NCI-H187 (cell line): ENCODE measurements at places on chromosomes 7 and 10.

DNA sequence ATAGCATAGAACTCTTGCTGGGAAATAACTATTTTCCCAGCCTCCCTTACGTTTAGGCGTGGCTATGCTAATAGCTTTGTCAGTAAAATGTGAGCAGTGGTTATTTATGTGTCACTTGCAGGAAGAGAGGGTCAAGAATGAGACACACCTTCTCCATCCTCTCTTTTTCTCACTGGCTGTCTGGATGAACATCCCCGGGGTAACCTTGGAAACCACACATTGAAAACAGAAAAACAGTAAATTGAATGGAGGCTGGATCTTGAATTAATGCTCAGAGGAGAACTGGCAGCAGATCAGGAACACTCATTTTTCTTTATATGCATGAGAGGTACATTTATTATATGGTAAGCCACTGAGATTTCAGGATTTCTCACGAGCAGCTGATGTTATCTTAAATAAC is 127.6 kb downstream of the DNAJB9 start:
- DNase-seq, result no peak

DNA sequence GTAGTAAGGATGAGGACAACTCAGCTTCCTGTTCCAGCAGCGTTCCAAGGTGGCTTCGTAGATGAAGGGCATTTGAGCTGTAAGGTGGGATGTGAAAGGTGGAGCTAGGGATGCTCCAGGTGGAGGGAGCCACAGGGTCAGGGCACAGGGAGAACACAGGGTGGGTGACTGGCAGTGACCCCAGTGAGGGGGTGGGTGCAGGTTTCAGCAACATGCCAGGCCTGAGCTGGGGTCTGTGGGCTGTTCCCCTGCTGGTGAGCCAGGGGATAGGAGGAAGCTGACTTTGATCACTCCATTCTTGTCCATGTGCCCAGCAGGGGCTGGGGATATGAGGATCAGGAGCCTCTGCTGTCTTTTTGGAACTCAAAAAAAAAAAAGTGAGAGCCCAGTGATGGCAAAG is 33.2 kb downstream of the CDH23 start:
- no peak for DNase-seq

- no peak for DNase-seq
Measured at GRCh38 chr7:144531181-144531580, 127.7 kb upstream of the NOBOX start.

GRCh38 chr7:155294511-155294778 is 3.2 kb upstream of the INSIG1 start:
- DNase-seq, result no peak

DNA sequence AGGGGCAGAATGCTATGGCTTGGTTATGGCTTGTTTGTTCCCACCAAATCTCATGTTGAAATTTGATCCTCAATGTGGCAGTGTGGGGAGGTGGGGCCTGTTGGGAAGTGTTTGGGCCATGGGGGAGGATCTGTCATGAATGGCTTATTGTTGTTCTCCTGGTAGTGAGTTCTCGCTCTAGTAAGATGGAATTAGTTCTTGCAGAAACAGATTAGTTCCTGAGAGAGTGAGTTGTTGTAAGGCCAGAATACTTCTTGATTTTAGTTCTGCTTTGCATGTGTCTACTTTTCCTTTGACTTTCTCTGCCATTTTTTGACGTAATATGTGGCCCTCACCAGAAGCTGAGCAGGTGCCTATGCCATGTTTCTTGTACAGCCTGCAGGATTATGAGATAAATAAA is 188.2 kb downstream of the KIF20B start:
- no peak for DNase-seq

DNA sequence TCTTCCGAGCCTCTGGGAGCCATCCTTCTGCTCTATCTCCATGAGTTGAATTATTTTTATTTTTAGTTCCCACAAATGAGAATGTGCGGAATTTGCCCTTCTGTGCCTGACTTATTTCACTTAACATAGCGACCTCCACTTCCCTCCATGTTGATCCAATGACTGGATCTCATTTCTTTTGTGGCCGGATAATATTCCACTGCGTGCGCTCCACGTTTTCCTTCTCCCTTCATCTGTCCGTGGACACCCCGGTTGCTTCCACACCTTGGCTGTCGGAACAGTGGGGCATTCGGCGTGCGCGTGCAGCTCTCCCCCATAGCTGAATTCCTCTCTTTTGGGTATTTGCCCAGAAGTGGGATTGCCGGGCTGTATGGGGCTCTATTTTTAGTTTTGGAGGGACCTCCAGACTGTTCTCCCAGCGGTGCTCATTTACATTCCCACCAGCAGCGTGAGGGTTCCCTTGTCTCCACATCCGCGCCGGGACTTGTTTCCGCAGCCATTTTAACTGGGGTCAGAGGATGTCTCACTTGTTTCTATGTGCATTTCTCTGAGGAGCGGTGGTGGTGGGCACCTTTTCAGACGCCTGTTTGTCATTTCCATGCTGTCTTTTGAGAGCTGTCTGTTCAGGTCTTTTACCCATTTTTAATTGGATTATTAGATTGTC is 51.0 kb upstream of the SUN1 start:
- DNase-seq, result no peak

DNA sequence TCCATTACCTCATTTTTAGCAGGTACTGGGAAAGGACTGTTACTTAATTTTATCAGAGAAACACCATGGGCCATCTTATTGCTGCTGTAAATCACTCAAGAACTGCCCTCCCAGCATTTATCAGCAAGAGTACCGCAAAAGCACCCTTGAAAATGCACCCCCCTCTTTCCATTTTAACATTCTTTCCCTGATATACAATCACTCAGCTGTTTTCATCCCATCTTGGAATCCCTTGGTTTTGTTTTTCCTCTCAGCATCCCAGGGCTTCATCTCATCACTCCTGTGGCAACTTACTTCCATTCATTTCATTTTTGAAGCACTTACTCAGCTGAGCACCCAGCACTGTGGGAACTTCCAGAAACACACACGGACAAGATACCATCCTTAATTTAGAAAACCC is 36.5 kb downstream of the RAPGEF5 start:
- DNase-seq, result no peak

GRCh38 chr10:6239213-6239991 is 36.7 kb downstream of the PFKFB3 start:
- DNase-seq, result no peak

DNA sequence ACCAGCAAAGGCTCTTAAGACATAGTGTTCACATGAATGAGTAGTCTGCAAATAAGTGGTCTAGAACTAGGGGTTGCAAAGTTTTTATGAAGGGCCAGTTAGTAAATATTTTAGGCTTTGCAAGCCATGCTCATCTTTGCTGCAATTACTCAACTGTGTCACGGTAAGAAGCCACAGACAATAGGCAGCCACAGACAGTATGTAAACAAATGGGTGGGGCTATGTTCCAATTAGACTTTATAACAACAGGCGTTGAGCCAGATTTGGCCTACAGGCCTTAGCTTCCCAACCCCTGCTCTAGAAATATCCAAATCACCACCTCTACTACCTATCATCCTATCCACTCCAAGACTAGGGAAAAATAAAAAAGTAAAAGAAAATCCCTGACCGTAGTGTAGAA is 9.2 kb downstream of the IKZF5 start:
- no peak for DNase-seq

- DNase-seq, result no peak
Measured at GRCh38 chr7:19439517-19439916, 269.3 kb downstream of the POLR1F start.

GRCh38 chr10:78313636-78314035 is 280.0 kb downstream of the RPS24 start:
- DNase-seq, result no peak

GRCh38 chr10:117071286-117072050 is 66.5 kb upstream of the SHTN1 start:
- no peak for DNase-seq

GRCh38 chr10:35331894-35332640 is 4.2 kb upstream of the CCNY start:
- DNase-seq, result no peak

- DNase-seq, result no peak
Measured at GRCh38 chr7:31251441-31251840, 89.1 kb downstream of the NEUROD6 start.

DNA sequence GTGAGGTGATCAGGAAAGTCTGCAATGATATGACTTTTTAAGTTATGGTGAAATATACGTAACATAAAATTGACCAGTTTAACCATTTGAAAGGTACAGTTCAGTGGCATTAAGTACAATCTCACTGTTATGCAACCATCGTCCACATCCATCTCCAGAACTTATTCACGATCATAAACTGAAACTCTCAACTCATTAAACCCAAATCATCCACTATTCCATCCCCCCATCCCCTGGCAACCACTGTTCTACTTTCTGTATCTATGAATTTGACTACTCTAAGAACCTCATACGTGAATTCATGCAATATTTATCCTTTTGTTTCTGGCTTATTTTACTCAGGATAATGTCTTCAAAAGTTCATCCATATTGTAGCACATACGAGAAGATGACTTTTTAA is 48.4 kb downstream of the TFAM start:
- no peak for DNase-seq

- no peak for DNase-seq
Measured at GRCh38 chr7:151824373-151824933, 52.5 kb downstream of the PRKAG2 start.

- no peak for DNase-seq
Measured at GRCh38 chr10:82925547-82925946, 1050.6 kb downstream of the NRG3 start.

DNA sequence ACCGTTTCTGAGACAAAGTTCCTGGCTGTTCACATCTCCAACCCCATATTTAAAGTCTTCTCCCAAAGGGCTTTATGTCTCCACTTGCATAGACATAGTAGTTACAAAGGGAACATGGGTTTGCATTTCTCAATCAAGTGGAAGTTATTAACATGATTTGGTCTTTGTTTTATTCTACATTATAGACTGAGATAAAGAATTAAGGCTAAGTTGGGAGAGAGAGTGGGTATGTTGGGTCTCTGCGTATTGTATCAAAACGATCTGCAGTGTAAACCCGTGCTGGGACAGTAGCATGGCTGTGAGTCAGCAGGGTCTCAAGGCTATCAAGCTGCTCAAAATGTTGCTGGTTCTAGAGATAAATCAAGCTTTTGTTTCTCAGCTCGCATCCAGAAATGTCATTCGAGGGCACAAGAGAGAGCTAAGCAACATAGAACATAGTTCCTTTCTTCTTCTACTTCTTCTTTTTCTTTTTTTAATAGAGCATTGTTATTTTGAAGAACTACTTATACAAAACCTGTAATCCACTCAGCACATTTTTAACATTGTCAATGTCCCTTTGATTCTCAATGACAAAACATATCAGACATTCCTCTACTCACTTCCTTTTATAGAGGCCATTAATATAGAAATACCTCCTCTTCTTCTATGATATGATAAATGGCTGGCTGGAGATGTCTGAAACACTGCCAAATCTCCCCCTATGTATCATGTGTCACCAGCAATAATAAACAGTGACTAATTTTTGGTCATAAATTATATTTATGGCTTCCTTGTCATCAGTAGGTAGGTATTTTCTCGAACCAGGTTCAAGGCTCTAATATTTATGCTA is 34.5 kb upstream of the RHOBTB1 start:
- no peak for DNase-seq

- DNase-seq, result no peak
Measured at GRCh38 chr7:7761340-7761973, 43.0 kb upstream of the RPA3 start.

DNA sequence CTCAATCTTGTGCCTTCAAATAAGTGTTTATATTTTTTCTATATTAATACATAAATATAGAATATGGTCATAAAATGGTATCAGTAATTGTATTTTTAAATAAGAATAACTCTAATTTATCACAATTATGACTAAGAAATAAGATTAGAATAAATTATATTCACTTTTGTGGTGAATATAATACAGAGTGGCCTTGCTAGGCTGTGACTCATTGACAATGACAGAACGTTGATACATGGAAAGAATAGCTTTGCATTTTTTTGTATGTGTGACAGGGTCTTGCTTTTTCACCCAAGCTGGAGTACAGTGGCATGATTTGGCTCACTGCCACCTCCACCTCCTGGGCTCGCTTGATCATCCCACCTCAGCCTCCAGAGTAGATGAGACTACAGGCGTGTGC is 47.8 kb upstream of the PCLO start:
- DNase-seq, result no peak

- no peak for DNase-seq
Measured at GRCh38 chr7:70712942-70713341, 419.0 kb upstream of the GALNT17 start.

- no peak for DNase-seq
Measured at GRCh38 chr7:96052860-96053470, 268.9 kb downstream of the SLC25A13 start.

GRCh38 chr7:4962872-4963775 is 4.1 kb upstream of the MMD2 start:
- DNase-seq, result no peak

DNA sequence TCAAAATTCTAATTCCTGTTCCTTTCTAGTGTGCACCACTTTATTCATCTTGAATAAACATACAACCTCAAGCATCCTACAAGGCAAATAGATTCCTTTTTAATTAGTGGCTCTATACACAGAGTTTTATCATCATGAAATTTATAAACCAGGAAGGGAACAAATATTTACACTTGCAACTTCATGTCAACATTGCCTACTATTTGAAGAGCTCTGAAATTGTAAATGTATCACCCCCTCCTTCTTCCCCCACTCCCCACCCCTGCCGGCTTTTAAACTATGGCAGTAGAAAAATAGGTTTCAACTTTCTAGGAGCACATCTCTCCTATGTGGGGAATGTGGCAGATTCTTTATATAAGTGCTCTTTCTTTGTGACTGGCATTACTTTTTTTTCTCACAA is 49.6 kb downstream of the KAT6B start:
- no peak for DNase-seq

- DNase-seq, result no peak
Measured at GRCh38 chr7:10643545-10643944, 330.1 kb upstream of the PHF14 start.
